ENCODE measurements at places on chromosomes 4 and X.

- no peak for DNase-seq
Measured at GRCh38 chr4:86451560-86452330, 91.9 kb upstream of the MAPK10 start.

GRCh38 chr4:150972592-150972991 lies 42.5 kb downstream of the LRBA start:
- no peak for DNase-seq

GRCh38 chr4:126958482-126958881 lies 674.3 kb upstream of the INTU start:
- DNase-seq, result no peak

DNA sequence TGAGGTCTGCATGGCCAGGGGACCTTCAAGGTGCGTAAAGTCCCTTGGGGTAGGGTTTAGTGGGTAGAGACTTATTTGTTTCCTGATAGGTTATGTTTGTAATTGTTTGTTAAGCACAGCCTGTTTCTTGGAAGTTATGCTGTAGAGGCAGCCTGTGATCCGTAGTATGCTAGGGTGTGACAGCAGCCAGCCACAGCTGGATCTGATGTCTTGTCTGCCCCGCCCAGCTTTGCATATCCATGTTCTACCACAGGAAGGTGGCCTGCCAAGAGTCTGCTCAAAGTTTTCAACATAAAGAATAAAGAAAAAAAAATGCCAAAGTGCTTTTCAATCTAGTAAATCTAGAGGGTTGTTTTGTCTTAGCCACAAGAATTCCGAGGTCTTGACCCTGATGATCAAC lies 19.1 kb upstream of the PRRG3 start:
- no peak for DNase-seq

GRCh38 chr4:12928751-12929150 lies 555.4 kb downstream of the RAB28 start:
- DNase-seq, result no peak

GRCh38 chr4:66516940-66517339 lies 846.7 kb upstream of the EPHA5 start:
- DNase-seq, result no peak

- no peak for DNase-seq
Measured at GRCh38 chr4:100081491-100081890, 108.8 kb downstream of the DDIT4L start.

DNA sequence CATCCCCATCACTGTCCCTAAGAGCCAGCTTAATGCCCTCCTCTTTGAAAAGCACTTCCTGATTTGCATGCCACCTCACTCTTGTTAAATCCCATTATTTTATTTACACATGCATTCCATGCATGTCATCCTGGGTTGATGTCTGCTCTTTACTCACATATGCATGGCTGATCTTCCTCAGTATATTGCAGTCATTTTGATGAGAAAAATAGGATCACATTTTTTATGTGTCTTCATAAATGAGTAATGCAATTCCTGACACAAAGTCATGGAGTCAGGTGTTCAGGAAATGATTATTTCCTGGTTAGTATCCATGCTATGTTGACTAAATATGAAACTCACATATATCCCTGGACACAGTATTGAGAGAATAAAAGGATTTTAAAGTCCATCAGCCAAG lies 204.7 kb downstream of the SLIT2 start:
- DNase-seq, result no peak

DNA sequence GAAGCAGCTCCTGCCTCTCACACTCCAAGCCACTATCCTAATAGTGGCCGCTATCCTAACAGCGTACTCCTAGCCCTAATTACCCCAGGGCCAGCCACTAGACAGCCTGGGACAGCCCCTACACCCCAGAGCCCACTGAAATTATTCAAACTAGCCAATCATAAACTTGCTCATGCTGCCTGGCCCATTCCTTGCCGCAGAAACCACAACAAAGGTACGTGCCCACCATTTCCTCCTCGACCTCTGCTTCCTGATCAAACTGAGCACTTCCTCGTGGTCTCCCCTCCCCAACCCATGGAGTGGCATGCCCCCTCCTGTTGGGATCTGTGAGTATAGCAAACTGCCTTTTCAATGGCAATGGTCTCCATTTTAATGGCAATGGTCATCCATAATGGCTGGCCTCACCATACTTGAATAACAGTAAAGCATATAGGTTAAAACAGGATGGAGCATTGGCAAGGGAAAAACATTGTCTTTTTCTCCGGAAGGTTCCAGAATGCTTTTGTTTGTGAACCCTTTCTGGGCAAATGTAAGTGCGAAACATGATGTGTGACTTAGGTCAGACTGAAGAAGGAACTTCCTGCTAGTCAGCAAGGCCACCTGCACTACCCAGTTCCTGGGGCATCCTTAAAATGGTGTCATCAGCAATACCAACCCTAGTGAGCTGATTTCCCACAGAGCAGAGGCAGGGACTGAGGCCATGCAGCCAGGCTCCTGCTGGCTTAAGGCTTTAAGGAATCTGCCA lies 107.1 kb upstream of the ATP6AP2 start:
- no peak for DNase-seq

GRCh38 chr4:122045533-122045932 lies 93.7 kb upstream of the TRPC3 start:
- DNase-seq, result peak; percentile 10

DNA sequence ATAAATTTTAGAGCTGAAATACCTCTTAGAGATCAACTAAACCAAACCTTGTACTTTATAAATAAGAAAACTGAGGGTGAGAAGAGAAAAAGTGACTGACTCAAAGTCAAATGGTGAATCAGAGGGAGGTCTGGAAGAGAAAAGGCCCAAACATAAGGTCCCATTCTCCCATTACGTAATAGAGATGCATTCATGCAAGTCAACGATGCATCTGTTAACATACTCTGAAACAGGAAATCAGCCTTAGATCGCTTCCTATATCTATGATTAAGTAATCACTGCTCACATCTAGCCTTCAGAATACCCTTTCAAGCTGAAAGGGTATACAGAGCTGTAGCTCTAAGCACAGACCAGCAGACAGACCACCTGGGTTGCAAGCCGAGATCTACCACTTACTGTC lies 6.5 kb downstream of the RNF150 start:
- DNase-seq, result no peak

GRCh38 chr4:42397635-42398170 lies 415 bp downstream of the SHISA3 start:
- DNase-seq, result no peak

Data from HL-60 (cell line).